ENCODE measurements at places on chromosomes 16 and 17. TPM values are rescaled to one million over a fixed set of nuclear protein-coding genes. Genes with fewer than 3 reads are reported as not detected.

P2RX1 gene
- total RNA-seq = 3.3 TPM

ASPA gene
- total RNA-seq = not detected

DNA sequence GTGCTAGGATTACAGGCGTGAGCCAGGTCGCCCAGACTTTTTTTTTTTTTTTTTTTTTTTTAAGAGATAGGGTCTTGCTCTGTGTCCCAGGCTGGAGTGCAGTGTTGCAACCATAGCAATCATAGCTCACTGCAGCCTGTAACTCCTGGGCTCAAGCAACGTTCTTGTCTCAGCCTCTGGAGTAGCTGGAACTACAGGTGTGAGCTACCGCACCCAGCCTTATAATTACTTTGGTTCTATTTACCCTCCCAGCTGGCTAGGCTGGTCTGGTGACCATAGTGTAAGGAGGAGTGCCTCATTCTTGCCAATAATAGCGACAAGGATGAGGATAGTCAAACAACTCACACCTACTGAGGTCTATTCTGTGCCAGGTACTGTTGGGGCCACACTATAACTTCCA, 39.6 kb upstream of the USP7 start:
- DNase-seq = no peak

- peak; percentile 42 for DNase-seq
Observed at GRCh38 chr17:65085397-65085796, 28.9 kb upstream of the GNA13 start.

GRCh38 chr17:7056386-7056785, 12.5 kb upstream of the SLC16A11 start:
- DNase-seq = no peak

- no peak for DNase-seq
Observed at GRCh38 chr16:89159066-89159849, 12.3 kb upstream of the CDH15 start.

DNA sequence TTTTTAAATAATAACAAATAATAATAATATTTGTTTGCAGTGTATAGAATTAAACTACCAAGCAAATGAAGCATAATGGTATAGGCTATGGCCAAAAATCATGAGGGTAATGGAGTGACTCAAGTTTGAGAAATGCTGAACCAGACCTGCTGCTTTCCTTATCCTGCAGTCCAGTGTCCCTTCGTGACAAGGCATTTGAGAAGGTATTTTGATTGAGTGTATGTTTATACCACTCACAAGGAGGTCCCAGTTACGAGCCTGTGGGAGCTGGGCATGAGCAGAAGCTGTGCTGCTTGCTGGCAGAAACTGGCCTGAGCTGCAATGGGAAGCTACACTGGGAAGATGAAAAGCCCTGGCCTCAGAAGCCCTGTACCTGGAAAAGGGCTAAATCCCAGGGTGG, 50.3 kb downstream of the GNAO1 start:
- no peak for DNase-seq

GRCh38 chr17:64064331-64064730, 43.9 kb upstream of the ICAM2 start:
- DNase-seq = no peak

GRCh38 chr16:56855946-56856345, 9.1 kb upstream of the SLC12A3 start:
- DNase-seq = no peak
